Caudate nucleus (tissue), 63 donors: ENCODE measurements at places on chromosomes 7 and 10.

- DNase-seq = no peak
These were observed 1.9 kb downstream of the ACSL5 start for GRCh38 chr10:112375721-112376395.

GRCh38 chr7:4273566-4274230 lies 408.4 kb upstream of the FOXK1 start:
- DNase-seq = no peak

GRCh38 chr10:210297-210696 lies 75.0 kb downstream of the ZMYND11 start:
- DNase-seq = no peak

DNA sequence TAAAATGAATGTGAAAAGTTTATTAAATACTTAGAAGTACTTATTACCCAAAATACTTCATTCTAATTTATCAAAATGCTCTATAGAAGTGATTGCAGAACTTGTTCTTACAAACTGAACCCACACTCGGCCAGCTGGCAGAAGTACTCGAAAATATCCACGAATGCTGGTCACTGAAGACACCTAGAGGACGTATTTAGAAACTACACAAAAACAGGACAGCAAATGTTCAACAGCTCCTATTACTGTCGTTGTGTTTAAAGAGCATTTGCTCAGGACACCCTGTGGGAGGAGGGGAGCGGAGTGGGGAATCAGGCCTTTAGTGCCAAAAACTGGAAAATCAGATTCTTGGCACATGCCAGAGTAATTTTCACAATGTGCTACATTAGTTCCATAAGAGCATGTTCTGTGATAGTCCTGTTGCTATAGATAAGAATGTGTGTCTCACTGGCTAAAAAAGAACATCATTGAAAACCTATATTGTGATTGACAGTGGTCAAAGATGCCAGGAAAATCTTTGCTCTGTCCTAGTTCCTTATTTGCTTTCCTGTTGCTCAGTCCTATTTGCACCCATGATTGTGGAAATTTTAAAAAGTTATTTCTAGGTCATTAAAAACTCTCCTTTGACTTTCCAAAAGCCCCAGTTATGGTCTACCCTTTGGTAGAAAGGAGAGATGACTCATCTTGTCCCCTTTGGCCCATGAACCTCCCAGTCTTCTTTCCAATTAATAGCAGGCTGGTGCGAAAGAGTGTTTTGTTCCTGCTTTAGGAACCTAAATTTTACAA lies 49.0 kb upstream of the NRBF2 start:
- DNase-seq = peak; percentile 26

DNA sequence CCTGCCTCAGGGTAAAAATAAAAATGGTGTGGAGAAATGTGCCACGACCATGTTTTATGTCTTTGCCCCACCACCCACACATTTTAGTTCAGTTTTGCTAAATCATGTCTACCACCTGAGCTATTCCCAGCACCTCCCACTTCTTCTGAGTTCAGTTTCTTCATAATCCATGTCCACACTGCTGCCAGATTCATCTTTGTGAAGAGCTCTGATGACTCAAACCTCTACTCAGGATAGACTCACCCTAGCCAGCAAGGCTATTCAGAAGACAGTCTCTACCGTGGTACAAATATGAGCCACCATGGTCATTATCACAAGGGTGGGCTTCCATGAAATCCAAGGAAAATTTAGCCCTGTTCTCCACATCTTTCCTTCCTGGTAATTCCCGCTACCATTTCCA lies 231.1 kb upstream of the PRKCQ start:
- no peak for DNase-seq

DNA sequence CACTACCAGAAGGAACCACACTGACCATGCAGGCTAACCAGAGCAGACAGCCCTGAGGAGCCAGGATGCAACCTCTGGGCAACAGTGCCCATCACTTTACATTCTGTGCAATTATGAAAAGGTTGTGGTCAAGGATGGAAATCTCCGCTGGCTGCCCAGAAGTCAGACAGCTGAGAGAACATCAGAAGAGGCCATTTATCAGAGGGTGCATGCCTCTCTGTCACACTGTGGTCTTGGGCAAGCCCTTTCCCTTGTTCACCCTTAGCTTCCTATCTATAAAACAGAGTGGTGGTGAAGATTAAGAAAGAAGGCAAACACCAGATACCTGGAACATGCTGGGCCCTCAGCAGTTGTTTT lies 120.7 kb upstream of the GDF10 start:
- no peak for DNase-seq

DNA sequence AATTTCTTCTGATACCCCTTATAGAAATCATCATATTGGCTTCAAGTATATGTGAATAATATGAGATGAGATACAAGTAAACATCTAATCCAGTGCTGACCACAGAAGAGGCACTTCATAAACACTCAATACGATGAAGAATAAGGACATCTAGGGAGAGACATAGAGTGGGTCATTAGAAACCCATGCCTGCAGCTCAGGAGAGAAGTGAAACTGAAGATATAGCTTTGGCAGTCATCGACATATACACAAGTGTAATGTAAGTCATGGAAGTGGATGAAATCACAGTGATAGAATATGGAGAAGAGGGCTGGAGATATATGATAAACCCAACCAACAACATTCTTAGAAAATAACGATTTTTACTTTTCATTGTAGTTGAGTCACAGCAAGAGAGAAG lies 665.0 kb downstream of the PARD3 start:
- DNase-seq = no peak

DNA sequence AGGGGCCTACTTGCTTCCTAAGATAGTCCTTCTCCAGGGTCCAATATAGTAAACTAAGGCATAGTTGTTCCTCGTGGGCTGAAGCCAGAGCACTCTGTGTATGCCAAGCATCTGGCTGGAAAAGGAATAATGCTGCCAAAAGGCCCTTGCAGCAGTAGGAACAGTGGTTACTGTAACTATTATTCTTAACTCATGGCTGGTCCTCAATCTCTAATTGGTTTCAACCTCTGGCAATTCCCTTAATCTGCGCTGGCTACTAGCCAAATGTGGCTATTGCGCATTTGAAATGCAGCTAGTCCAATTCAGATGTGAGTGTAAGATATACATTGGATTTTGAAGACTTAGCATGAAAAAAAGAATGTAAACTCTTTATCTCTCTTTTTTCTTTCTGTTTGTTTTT lies 27.8 kb upstream of the LBX1 start:
- no peak for DNase-seq

DNA sequence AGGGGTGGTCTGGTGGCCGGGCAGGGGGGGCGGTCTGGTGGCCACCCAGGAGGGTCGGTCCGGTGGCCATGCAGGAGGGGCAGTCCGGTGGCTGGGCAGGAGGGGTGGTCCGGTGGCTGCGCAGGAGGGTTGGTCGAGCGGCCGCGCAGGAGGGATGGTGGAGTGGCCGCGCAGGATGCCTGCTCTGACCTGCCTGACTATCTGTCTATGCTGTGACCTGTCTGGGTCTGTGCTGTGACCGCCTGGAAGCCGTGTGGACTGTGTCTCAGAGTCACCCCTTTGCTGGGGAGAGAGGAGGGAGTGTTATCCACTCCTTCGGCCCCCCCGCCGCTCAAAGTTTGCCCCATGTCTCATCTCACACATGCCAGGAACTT lies 113.2 kb downstream of the ACTR3B start:
- DNase-seq = no peak

DNA sequence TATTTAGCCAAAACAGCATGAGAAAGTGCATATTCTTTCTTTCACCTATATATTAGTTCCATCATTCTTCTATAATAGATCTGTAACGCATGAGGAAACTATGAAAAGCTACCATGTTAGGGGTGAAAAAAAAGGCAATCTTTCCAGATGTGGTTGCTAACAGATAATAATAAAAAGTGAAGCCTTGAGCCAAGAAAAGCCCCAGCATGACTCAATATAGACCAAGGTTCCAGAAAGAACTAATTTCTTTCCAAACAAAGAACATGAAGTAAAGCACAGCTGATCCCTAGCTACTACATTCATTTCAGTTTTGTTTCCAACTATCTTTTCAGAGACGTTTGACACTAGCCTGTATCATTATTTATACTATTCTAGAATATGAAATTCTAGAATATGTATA lies 16.4 kb downstream of the ARL4A start:
- DNase-seq = no peak

- no peak for DNase-seq
These were observed 422.9 kb upstream of the MKI67 start for GRCh38 chr10:128549101-128549608.

- no peak for DNase-seq
These were observed 37.8 kb upstream of the CACUL1 start for GRCh38 chr10:118792526-118792925.

GRCh38 chr10:31782701-31783100 lies 145.9 kb downstream of the ARHGAP12 start:
- DNase-seq = no peak

DNA sequence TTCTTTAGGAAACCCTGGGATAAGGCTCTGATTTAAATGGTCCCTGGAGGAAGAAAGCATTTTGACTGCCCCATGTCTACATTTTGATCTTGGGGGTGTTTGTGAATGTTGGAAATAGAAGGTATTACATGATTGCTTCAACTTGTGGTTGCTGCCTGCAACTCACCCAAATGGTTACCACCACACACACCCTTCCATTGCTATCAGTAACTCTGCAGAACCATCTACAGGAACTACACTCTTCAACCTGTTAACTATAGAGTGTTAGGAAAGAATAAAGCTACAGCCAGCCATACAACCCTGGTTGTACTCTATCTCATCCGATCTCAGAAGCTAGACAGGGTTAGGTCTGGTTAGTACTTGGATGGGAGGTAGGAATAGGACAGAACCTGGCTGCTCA lies 71.2 kb downstream of the APBB1IP start:
- no peak for DNase-seq

DNA sequence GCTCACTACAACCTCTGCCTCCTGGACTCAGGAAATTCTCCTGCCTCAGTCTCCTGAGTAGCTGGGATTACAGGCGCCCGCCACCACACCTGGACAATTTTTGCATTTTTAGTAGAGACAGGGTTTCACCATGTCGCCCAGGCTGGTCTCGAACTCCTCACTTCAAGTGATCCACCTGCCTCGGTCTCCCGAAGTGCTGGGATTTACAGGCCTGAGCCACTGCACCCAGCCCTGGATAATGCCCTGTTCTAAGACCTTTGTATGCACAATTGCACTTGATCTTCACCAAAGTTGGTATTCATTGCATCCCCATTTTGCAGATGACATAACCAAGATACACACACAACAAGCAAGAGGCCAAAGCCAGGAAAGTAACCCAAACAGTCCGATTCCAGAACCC lies 97.7 kb upstream of the CARD11 start:
- DNase-seq = no peak

GRCh38 chr7:131413711-131414110 lies 86.0 kb downstream of the MKLN1 start:
- DNase-seq = no peak

DNA sequence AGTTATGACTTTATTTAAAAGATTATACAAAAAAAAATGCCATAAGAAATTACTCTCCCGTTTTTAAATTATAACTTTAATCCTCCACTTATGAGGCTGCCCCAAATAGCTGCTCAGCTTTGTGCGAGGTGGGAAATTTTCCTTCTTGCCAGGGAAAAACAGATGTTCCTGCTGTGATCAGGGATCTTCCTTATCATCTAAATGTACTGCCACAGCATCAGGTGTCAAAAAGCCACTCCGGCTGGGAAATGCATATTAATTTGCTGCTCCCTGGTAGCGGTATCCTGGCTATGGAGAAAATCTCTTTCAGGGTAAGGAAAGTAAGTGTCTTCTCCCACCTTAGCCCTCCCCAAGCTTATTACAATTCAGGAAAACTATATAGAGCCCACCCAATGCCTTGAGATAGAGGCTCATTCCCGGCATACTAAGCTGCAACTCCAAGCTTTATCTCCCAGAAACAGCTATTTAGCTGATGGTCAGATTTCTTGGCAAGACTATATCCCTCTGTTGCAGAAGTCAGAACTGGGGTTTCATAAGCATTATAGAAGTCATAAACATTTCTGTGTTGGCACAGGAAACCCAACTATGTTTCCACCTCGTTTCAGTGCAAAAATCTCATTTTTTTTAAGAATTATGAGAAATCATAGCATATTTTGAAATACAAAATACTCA lies 360.4 kb downstream of the PARD3 start:
- no peak for DNase-seq

- DNase-seq = no peak
These were observed 45.0 kb downstream of the PANK1 start for GRCh38 chr10:89600041-89600440.

DNA sequence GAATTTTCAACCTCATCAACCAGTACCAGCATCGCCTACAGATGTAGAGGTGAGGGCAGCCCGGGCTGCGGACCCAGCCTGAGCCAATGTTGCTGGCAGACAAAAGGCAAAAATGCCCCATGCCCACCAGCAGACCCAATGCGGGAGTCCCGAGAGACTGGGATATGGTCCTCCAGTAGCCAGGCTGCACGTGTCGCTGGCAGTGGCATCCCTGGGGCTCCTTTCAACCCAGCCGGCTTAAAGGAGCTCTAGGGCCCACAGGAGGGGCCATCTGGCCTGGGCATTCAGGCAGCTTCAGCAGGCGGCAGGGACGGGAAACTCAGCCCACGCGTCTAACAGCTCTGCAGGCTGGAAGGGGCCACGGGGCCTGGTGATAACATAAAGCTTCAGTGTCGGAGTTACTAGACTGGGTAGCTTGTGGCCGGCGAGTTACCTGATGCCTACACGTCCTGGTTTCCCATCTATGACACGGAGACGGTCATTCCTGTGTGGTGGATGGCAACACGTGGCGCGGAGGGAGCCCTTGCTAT lies 70.7 kb downstream of the PROSER2 start:
- no peak for DNase-seq

- peak; percentile 14 for DNase-seq
These were observed 238.7 kb upstream of the PRSS58 start for GRCh38 chr7:142496545-142496991.

DNA sequence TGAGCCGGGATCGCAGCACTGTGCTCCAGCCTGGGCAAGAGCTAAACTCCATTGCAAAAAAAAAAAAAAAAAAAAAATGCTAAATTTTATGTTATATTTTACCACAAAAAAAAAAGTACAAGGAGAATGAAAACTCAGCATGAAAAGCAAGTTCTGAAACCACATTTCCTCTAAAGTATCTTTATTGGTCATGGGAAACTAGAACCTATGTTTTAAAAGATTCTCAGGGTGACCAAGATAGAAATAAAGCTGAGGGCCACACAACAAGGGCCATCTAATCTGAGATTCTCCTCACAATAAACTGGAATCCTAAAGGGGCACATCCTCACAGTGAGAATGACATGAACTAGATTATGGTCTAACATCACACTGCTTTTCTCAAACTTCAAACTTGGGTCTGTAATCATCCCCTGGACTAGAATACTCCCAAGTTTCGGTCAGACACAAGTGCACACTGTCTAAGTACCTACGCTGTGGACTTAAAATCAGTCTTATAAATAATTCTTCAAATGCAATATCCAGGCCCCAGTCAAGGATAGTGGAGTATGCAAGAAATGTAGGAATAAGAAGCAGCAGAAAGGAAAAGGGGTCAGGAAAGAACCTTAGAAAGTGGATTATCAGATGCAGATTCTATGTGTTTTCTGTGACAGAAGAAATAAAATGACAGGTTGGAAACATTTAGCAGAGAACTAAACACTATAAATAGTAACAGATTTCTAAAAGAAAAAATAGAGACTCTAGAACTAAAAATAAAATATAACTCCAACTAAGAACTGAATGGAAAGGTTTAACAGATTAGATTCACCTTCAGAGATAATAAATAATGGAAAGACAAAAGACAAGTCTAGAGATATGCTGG lies 49.9 kb downstream of the COA1 start:
- no peak for DNase-seq

- DNase-seq = no peak
These were observed 117.5 kb upstream of the ANLN start for GRCh38 chr7:36272211-36272566.
